Kidney (tissue), 22 donors: ENCODE measurements at places on chromosomes 11 and 22.

DNA sequence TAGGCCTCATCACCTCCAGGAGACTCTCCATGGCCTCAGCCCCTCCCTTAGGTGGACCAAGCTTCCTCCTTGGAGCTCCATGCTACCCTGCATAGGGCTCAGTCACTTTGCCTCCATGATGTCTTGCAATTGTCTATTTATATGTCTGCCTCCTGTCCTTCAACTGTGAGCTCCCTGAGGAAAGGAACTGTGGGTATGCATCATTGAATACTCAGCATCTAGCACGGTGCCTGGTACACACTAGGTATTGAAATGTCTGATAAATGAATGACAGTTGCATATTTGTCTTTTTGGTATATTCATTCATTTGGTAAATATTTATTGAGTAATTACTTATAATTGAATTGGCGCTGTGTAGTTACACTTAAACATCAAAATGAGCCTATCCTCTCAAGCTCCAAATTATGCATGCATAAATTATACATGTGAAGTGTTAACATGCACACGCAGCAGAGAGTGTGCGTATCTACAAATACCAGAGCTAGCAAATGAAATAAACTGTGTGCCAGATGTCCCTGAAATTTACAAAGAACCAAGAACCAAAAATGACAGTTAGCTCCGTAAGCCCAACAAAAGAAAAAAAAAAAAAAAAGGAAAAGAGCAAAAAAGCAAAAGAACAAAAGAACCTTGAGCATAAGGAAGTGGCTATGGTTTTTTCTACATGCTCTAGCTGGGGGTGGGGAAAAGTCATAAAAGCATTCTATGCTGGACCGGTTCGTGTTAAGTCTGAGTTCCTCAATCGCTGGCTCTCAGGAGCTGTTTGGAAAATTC is 25.2 kb downstream of the GRAP2 start:
- no peak overlapping the region for H3K27ac ChIP-seq
- H3K36me3 ChIP-seq, result no peaks in the 10 kb centered on the region
- H3K4me1 ChIP-seq, result no peaks in the 10 kb centered on the region

- no peaks in the 10 kb centered on the region for H3K4me1 ChIP-seq
- no peaks in the 10 kb centered on the region for H3K36me3 ChIP-seq
- H3K4me3 ChIP-seq, result no peak within 1 kb of the TSS
- H3K27me3 ChIP-seq, result no peaks in the 10 kb centered on the region
- H3K27ac ChIP-seq, result no peak within 1 kb of the TSS
- DNase-seq, result no peak
These were observed at the start of gene OR8H2 for GRCh38 chr11:56103210-56103737. Gene OR8H2, plus strand, starts transcription at chr11:56103687. Its CDS starts 1,356 bp downstream, at chr11:56105043.

DNA sequence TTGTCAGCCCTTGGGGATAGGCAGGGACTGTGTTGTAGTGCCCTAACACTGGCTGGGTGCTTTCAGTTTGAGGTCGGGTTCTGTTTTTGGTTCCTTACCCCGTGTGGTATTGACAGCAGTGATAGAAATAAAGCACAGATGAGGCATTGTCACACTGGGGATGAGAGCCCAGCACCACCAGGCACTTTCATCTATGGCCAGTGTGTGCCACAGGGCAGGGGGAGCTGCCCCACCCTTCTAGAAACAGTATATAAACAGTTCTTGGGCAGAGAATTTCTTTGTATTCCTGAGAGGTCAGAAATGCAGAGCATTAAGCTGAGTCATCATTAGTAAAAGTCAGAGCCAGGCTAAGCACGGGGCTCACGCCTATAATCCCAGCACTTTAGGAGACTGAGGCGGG is 23.1 kb upstream of the CDC42EP2 start:
- peaks cover 7% of the 10 kb centered on the region for H3K4me1 ChIP-seq
- no peak overlapping the region for H3K4me3 ChIP-seq
- no peak for DNase-seq
- no peaks in the 10 kb centered on the region for H3K27me3 ChIP-seq

DNA sequence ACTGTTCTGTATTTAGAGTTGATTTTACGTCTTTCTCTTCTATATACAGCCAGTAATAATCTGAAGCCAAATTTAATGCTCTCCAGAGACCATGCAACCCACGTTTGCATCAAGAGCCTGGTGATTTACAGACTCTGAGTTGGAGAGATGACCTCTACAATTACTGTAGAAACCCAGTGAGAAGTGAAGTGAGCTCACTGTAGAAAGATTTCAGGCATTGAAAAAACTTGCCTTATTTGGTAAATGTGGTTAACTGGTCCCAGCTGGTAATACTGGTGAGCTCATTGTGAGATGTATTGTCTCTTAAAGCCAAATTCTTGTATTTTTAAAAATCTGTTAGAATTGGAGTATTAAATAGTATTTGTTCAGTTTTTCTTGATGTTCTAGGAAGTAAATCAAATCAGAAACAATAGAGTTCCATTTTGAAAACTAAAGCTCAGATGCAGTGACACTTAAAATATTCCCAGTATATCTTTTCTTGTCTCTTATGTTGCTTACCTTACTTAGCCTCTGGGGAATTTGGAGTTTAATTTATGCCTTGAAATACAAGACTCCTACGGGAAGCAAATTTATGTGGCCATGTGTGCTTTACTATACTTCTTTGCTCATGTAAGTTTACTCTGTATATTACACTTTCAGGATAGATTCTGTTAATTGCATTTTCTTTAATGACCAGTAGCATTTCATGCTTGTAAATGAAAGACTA is 189.9 kb downstream of the ARHGAP42 start:
- no peaks in the 10 kb centered on the region for H3K36me3 ChIP-seq
- no peak overlapping the region for H3K27ac ChIP-seq
- H3K4me1 ChIP-seq, result no peaks in the 10 kb centered on the region
- DNase-seq, result no peak
- no peak overlapping the region for H3K4me3 ChIP-seq

DNA sequence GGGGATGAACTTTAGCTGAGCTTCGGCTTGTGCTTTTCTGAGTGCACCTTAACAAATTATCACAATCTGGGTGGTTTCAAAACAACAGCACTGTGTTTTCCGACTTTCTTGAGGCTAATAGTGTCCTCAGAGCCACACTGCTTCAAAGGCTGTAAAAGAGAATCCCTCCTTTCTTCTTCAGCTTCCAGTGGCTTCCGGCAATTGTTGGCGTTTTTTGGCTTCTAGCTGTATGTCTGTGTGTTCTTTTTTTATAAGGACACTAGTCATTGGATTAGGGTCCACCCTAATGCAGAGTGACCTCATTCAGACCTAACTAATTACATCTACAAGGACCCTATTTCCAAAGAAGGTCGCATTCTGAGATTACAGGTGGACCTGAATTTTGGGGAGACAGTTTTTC is 30.6 kb downstream of the KIAA1671 start:
- no peaks in the 10 kb centered on the region for H3K27me3 ChIP-seq
- H3K4me3 ChIP-seq, result no peak overlapping the region
- H3K36me3 ChIP-seq, result no peaks in the 10 kb centered on the region
- H3K4me1 ChIP-seq, result peaks cover 3% of the 10 kb centered on the region

GRCh38 chr22:29473001-29473400 is 7.0 kb upstream of the NEFH start:
- H3K27ac ChIP-seq, result no peak overlapping the region
- H3K4me3 ChIP-seq, result no peak overlapping the region
- H3K4me1 ChIP-seq, result no peaks in the 10 kb centered on the region
- H3K27me3 ChIP-seq, result peaks cover 2% of the 10 kb centered on the region

GRCh38 chr11:74672956-74673692 is 58.1 kb downstream of the CHRDL2 start:
- no peaks in the 10 kb centered on the region for H3K27me3 ChIP-seq
- H3K36me3 ChIP-seq, result no peaks in the 10 kb centered on the region
- H3K4me1 ChIP-seq, result no peaks in the 10 kb centered on the region
- no peak overlapping the region for H3K27ac ChIP-seq
- no peak overlapping the region for H3K4me3 ChIP-seq

DNA sequence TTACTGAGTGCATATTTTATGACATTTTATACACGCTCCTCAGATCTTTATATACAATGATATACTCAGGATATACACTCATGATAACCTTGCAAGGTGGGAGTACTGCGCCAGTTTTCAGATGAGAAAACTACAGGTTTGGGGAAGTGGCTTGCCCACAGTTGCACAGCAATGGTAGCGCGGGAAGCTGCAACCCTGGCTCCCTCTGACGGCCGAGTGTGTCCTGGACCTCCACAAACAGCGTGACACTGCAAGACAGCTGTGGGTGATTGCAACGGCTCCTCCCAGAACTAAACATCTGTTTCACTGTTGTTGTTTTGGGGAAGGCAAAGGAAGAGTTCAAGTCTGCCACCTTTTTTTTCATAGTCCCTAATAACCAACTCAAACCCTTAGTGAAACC is 47.0 kb downstream of the PACSIN2 start:
- DNase-seq, result peak; percentile 79
- H3K27me3 ChIP-seq, result no peaks in the 10 kb centered on the region
- no peaks in the 10 kb centered on the region for H3K36me3 ChIP-seq
- H3K4me3 ChIP-seq, result no peak overlapping the region

- no peaks in the 10 kb centered on the region for H3K36me3 ChIP-seq
- H3K27ac ChIP-seq, result no peak overlapping the region
- no peaks in the 10 kb centered on the region for H3K27me3 ChIP-seq
- no peak overlapping the region for H3K4me3 ChIP-seq
- H3K4me1 ChIP-seq, result peaks cover 9% of the 10 kb centered on the region
These were observed 67.5 kb downstream of the PRR5L start for GRCh38 chr11:36363361-36364268.

DNA sequence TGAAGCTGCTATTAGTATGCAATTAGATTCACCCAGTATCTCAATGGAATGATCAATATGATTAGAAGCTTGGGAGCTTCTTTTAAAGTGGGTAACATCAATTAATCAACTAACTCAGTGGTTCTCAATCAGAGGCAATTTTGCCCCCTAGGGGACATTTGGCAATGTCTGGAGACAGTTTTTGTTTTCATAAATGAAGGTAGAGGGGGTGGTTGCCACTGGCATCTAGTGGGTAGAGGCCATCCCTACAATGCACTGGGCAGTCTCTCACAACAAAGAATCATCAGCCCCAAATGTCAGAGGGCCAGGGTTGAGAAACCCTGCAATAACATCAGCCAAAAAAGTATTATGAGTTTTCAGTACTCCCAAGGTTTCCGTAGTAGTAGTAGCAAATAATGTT is 5.9 kb upstream of the AMOTL1 start:
- H3K27me3 ChIP-seq, result no peaks in the 10 kb centered on the region
- no peak overlapping the region for H3K27ac ChIP-seq
- DNase-seq, result no peak

DNA sequence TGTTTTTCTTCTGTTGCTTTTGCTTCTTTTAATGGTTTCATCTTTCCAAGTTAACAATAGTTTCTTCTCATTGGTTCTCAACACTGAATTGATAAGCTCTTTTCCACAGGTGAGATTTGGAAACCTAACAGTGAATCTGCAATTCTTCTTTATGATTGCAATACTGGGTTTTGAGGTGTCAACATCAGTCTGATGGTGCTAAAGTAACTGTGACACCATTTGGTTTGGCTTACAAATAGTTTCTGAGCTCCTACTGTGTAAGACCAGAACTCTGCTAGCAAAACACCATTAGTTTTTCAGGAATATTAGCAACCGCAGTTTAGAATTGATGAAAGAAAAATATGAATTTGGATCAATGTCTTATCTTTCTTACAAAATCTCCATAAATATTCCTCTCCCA is 58.6 kb downstream of the MAML2 start:
- H3K36me3 ChIP-seq, result no peaks in the 10 kb centered on the region
- no peak for DNase-seq
- H3K4me1 ChIP-seq, result peaks cover 3% of the 10 kb centered on the region
- no peaks in the 10 kb centered on the region for H3K27me3 ChIP-seq

- H3K36me3 ChIP-seq, result no peaks in the 10 kb centered on the region
- no peaks in the 10 kb centered on the region for H3K27me3 ChIP-seq
- H3K27ac ChIP-seq, result no peak overlapping the region
These were observed 18.1 kb downstream of the TSKU start for GRCh38 chr11:76801225-76801624.

DNA sequence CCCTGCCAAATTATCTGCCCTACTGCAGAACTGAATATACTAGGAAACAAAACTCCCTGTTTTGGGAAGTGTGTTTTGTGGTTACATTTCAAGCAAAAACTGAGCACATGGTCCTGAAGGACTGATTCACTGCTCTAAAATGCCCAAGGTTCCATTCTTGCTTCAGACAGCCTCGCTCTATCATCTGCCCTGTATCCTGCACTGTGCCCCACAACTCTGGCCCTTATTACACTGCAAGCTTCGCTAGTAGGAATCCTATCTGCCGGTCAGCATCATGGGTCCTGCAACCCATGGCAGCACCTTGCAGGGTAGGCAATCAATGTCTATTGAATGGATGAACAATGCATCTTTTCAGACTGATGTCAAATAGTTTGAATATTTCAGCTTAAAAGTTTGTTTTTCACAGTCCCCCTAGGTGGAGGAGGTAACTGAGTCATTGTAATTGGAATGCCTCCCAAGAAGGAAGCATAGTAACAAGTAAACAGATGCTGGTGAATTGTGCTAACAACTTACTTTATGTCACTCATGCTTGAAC is 21.3 kb downstream of the LAYN start:
- H3K27ac ChIP-seq, result no peak overlapping the region
- H3K27me3 ChIP-seq, result no peaks in the 10 kb centered on the region
- no peak for DNase-seq
- H3K36me3 ChIP-seq, result no peaks in the 10 kb centered on the region

DNA sequence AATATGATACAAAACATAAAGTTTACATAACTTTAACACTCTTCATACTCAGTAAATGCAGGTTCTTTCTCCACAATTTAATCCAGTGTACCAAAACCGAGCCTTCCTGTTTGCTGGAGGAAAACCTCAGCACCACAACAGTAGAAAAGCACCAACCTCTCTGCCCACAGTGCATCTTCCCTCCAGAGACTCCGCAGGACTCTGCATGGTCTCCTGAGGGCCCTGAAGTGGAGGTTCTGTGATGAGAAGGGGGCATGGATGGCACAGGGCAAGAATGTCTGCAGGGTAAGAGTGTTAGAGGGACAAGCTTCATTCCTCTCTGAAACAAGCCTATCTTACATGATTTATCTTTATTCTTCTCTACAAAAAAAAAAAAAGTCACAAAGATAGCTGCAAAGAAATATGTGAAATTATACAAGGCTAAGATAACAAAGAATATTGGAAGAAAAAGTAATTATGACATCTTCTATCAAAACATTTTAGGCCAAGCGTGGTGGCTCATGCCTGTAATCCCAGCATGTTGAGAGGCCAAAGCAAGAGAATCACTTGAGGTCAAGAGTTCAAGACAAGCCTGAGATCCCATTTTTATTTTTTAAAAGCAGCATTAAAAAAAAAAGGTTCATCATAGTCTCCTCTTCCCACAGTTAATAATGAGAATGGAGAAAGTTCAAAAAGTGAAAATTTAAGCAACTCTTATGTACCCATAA is 102.0 kb downstream of the VPREB1 start:
- no peak overlapping the region for H3K4me3 ChIP-seq
- H3K27me3 ChIP-seq, result no peaks in the 10 kb centered on the region
- no peak for DNase-seq
- no peak overlapping the region for H3K27ac ChIP-seq

DNA sequence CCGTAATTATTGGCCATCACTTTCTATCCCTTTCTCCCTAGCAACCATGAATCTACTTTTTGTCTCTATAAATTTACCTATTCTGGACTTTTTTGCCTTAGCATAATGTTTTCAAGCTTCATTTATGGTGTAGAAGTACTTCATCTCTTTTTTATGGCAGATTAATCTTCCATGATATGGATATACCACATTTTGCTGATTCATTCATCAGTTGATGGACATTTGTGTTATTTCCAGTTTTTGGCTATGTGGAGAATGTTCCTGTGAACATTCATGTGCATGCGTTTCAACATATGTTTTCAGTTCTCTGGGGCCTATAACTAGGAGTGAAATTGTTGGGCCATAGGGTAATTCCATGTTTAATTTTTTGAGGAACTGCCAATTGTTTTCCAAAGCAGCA is 12.8 kb downstream of the CAPN1 start:
- H3K27ac ChIP-seq, result no peak overlapping the region
- DNase-seq, result no peak
- no peaks in the 10 kb centered on the region for H3K27me3 ChIP-seq
- no peaks in the 10 kb centered on the region for H3K4me1 ChIP-seq
- peaks cover 3% of the 10 kb centered on the region for H3K36me3 ChIP-seq
- no peak overlapping the region for H3K4me3 ChIP-seq
